CD4-positive, alpha-beta T cell treated with Interleukin-21 for 1 hour (primary cell): ENCODE measurements at places on chromosomes 4 and X.

- DNase-seq: no peak
Observed at GRCh38 chr4:3263053-3263875, 14.3 kb downstream of the MSANTD1 start.

DNA sequence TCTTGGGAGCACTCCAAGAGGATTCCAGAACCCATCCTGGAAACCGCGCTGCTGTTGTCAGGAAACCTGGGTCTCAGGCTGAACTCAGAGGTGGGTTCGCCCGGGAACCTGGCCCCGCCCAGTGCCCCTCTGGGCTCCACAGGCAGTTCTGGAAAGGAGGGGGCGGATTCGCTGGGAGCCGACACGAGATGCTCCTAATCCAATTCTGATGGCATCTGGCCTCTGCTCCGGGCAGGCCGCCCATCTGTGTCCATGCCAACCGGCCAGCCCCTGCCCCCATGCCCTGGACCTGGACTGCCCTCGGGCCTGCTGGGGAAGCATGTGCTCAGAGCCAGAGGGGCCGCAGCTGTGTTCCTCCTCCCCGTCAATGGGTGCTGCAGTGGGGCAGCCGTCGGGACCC is 21.0 kb downstream of the ATP2B3 start:
- no peak for DNase-seq

DNA sequence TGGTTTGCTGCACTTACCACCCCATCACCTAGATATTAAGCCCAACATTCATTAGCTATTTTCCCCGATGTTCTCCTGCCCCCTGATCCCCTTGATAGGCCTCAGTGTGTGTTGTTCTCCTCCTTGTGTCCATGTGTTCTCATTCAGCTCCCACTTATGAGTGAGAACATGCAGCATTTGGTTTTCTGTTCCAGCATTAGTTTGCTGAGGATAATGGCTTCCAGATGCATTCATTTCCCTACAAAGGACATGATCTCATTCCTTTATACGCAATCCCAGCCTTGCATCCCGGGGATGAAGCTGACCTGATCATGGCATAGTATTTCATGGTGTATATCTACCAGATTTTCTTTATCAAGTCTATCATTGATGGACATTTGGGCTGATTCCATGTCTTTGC is 99.0 kb upstream of the DCAF12L2 start:
- no peak for DNase-seq

- DNase-seq: no peak
Observed at GRCh38 chr4:141713771-141714445, 77.5 kb downstream of the IL15 start.

DNA sequence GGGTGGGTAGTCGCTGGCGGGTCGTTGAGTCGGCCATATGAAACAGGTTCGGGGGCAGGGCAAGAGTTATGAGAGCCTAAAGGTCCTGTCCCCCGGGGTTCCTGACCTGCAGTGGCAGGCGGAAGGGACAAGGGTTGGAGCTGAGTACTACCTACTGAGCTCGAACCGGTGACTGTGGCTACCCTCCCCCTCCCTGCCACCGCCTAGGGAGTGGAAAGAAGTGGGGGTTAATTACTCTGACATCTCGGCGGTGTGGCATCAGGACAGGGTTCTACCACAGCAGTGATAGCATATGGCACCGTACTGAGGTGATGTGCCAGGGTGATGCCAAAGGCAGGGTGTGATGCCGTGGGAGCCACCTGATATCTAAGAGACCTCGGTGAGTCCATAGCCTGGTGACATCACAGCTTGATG is 307 bp downstream of the ATG4A start:
- no peak for DNase-seq

GRCh38 chrX:150692831-150693724 is at the start of gene MTMR1:
MTMR1 (plus strand) TSS chrX:150693396; CDS start chrX:150693531, 135 bp downstream.
- DNase-seq: peak; percentile 59

GRCh38 chr4:141711211-141711610 is 74.8 kb downstream of the IL15 start:
- no peak for DNase-seq

DNA sequence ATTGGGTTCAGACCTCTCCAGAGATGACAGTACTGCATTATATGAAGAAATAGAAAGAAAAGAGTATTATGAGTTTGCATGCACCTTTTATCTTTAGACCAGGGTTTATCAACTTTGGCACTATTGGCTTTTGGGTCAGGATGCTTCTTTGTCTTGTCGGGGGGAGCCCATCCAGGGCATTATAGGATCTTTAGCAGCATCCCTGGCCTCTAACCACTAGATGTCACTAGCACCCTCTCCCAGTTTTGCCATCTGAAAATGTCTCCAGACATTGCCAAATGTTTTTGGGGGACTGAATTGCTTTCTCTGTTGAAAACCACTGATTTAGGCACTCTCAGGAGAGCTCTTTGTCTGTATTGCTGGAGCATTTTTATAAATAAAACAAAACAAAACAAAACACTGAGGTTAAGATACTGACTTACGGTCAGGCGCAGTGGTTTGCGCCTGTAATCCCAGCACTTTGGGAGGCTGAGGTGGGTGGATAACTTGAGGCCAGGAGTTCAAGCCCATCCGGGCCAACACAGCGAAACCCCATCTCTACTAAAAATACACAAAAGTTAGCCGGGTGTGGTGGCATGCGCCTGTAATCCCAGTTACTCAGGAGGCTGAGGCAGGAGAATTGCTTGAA is 23.6 kb downstream of the CA5B start:
- peak; percentile 58 for DNase-seq

DNA sequence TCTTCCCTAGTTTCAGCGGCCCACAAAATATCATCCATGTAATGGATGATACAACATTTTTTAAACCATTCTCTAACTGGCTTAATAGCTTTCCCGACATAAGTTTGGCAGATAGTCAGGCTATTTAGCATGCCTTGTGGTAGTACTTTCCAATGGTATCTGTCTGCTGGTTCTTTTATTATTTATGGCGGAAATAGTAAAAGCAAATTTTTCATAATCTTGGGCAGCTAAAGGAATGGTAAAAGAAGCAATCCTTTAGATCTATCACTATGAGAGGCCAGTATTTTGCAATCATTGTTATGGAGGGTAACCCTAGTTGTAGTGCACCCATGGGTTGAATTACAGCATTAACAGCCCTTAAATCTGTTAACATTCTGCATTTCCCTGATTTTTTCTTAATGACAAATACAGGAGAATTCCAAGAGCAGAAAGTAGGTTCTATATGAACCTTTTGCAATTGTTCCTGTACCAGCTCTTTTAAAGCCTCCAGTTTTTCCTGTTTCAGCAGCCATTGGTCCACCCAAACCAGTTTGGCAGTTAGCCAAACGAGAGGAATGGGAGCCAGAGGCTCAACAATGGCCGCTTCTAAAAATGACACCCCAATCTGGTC is 14.3 kb upstream of the HSD17B11 start:
- no peak for DNase-seq

GRCh38 chr4:183968931-183969330 is 63.8 kb downstream of the STOX2 start:
- no peak for DNase-seq

DNA sequence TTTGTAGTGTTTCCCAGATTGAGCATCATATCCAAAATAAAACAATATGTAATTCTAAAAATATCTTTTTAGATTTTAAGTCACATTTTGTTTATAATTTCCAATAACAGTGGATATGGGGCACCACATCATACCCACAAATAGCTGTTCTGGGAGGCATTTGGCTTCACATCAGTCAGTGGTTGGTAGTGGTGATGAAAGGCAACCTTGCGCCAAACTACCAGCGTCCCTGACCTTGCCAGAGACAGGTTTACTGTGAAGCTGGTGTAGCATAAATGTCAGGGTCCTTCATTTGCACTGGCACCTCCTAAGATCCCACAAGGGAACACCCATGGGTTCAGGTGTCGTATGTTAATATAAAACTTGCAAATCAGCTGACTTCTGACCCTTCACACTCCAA is 222.2 kb downstream of the DCTD start:
- no peak for DNase-seq

DNA sequence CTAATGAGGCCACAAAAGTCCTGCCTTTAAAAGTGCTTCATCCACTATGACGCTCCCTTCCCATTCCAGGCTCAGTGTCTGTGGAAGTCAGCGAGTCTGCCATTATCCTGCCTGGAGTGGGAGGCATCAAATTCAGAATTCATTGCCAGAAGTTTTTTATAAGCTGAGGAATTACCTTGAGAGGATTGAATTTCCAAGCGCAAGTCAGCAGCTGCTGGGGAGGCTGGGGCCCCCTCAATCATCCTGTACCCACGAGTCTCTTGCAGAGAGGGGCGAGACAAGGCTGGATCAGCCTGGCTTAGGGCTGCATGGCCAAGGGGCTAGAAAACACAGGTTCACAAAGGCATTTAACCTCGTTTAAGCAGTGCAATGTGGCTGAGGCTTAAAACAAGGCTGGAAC is 170.5 kb upstream of the NOCT start:
- no peak for DNase-seq

GRCh38 chr4:89275587-89275986 is 32.0 kb downstream of the GPRIN3 start:
- no peak for DNase-seq

- no peak for DNase-seq
Observed at GRCh38 chr4:1945124-1945895, 63.5 kb downstream of the NELFA start.

- no peak for DNase-seq
Observed at GRCh38 chr4:7524843-7525242, 90.1 kb upstream of the PSAPL1 start.

- DNase-seq: no peak
Observed at GRCh38 chrX:42772874-42773273, 5.1 kb downstream of the PPP1R2C start.

DNA sequence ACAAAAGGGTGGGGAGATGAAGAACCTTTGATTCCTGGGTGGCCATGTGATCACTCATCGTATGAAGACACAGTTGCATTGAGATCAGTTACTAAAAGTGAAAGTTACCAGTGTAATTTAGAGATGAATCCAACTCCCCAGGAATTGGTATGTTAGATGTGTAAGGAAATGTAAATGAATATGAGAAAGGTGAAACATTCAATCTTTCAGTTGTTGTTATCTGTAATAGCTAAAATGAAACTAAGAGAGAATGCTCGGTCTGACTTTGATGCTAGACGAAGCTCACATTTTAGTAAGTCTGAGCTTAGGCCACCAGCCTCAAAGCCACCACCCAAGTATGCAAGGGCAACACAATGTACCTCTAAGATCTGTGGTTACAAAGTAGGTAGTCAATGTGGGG is 194.3 kb upstream of the POF1B start:
- no peak for DNase-seq

DNA sequence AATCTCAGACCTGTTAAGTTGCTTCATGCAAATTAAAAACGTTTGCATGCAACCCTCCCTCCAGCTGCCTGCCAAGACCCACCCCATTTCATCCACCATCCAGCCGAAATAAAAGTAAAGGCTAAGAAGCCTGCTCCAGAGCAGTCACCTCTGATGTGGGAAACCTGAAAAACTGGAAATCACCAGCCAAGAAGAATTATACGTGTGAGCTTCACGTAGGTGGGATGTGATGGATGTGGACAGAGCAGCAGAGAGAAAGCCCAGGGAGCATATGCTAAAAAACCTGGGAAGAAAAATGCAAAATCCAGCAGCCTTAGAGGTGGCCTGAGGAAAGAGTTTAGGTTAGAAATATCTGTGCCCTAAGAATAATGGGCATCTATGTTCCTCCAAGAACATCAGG is 160.6 kb upstream of the STS start:
- DNase-seq: no peak

- DNase-seq: no peak
Observed at GRCh38 chrX:84199688-84200087, 11.7 kb upstream of the RPS6KA6 start.
